ENCODE measurements at places on chromosomes 6 and 20. TPM values are rescaled to one million over a fixed set of nuclear protein-coding genes. Genes with fewer than 3 reads are reported as not detected.

The CEP85L gene
- total RNA-seq, result 2.3 TPM

The GPX5 gene
- total RNA-seq, result not detected

The TRIM31 gene
- total RNA-seq, result 0.20 TPM

The CLIC5 gene
- 0.24 TPM for total RNA-seq

The PROCR gene
- 8.1 TPM for total RNA-seq

The MROH8 gene
- 1.6 TPM for total RNA-seq

The ASIP gene
- not detected for total RNA-seq

The KPNA5 gene
- 5.7 TPM for total RNA-seq

The FNDC11 gene
- total RNA-seq, result 0.28 TPM

The SYNDIG1 gene
- total RNA-seq, result 0.08 TPM

The AKAP7 gene
- 2.7 TPM for total RNA-seq

The MYO6 gene
- total RNA-seq, result 37.4 TPM

The ZDHHC14 gene
- total RNA-seq, result 3.1 TPM

The CSNK2A1 gene
- total RNA-seq, result 83.4 TPM

Measured in esophagus mucosa (tissue), 1 donor.